Activated CD4-positive, alpha-beta T cell treated with anti-CD3 and anti-CD28 coated beads, Interleukin-2, amount 10 ng/mL, durations not matched to agents 24 days and 14 days (primary cell): ENCODE measurements at places on chromosomes 12 and 14.

DNA sequence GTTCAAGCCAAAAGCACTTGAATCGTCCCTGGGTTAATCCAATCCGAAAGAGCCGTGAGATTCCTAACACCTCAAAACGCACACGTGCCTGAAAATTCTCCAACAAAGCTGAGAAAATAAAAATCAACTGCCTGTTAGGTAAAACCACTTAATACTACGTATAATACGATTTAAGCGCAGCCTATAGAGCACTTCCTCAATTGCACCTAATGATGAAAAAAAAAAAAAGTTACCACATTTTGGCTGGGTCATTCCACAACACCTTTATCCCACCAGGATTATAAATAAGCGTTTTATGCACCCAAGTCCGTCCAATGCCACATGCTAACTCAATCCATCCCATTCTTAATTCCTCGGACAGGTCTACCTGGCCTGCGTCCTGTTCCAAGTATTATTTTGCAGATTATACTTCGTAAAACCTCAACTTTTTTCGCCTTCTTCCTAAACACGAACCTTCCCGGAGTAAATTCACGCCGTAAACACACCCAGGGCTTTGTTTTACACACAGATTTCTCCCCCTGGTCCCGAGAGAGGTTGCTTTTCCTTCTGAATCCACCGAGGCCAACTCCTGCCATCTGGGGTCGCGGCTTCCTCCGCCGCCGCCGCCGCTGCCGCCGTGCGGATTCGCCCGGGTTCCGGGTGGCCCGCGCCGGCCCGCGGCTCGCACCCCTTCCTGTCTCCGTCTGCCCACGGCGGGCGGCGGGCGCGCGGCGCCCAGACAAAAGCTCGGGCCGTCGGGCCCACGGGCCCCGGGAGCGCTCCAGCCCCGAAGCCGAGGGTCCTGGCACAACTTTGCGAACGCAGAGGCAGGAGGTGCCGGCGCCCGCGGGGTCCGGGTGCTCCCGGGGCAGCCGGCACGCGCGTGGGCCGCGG, 66.2 kb downstream of the RNF34 start:
- DNase-seq = peak; percentile 88

DNA sequence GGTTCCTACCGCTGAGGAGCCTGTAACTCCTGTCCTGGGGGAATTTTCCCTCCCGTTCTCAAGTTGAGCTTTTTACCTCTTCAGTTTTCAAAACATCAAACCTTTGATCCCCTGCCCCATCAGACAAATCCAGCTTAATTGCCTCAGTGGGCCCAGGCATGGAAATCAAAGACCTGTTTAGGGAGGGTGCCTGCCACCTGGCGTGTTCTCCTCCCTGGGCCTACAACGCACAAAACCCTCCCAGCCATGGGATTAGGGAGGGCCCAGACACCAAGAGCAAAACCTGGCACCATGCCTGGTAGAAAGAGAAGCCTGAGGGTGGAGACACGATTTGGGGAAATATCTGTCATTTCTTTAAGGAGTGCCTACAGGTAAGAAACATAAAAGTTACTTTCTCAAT, 672.9 kb downstream of the BCL11B start:
- DNase-seq = no peak

- no peak for DNase-seq
Measured at GRCh38 chr12:2145433-2145998, 92.7 kb downstream of the CACNA1C start.

DNA sequence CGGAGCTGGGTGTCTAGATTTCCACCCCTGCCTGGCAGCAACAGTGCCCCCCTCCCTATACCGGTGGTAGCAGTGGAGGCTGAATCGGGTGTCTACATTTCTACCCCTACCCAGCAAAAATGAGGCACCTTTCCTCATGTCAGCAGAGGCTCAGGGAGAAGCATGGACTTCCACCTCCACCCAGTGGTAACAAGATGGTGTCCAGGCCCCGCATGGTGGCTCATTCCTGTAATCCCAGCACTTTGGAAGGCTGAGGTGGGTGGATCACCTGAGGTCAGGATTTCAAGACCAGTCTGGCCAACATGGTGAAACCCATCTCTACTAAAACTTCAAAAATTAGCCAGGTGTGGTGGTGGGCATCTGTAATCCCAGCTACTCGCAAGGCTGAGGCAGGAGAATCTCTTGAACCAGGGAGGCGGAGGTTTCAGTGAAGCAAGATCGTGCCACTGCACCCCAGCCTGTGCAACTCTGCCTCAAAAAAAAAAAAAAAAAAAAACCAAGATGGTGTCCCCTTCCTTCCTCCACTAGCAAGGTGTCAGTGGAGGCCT, 35.5 kb upstream of the OR5AU1 start:
- no peak for DNase-seq

- DNase-seq = no peak
Measured at GRCh38 chr14:72888192-72888591, 5.7 kb downstream of the DPF3 start.

DNA sequence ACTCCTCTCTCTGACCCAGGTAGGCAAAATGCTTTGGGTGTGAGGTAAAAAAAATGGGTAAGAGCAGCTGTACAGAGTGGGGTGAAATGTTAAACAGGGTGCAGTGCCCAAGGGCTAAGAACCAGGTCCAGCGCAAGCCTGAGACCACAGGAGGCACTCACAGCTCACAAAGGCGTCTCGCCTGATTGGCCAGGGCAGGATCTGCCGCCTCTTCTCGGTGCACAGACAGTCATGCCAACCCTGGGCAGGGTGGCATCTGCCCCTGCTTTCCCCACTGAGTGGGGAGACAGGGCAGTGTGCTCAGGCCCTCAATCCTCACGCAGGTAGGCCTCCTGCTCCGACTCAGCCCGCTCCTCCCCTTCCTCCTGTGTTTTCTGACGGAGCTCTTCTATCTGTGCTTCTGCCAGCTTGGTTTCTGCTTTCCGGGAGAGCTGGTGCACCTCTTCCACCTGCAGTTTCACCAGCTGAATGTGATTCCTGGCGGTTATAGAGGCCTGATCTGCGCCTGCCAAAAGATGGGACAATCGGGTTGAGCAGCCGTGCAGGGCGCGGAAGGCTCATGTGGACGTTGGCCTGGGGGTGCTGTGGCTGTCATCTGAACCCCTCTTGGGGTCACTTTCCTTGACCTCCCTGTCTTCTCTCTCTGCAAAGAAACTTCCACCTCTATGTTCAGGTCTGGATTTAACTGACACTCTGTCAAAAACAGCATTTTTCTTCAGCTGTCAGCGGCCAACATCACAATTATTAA, 4.7 kb downstream of the B3GNT4 start:
- no peak for DNase-seq

DNA sequence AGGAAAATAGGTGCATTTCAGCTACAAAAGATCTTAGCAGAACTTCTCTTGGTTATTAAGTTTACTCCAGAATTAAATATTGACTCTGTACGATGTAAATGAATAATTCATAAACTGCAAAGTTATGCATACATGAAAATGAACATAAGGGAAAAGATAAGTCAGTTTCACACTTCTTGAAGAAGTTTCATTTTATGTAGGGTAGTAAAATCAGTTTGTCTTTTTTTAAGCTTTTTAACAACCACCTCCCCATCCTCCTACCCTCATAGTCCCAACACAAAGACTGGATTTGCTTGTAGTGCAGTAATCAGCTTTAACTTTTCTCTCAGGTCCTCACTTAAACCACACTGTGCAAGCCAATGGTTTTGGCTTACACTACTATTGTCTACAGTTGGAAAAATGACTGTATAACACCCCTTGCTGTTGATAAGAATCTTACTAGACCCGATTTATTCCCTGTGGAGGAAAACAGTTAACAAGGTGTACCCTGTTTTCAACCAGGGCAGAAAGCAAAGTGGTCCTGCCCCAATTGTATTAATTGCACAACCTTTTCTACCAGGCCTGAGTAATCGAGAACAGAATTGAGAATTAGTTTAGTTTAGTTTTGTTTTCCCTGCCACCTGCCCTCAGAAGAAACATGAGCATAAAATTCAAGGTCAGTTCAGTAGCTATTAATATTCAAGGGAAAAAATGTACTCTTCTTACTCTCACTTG, 44.1 kb downstream of the NIN start:
- no peak for DNase-seq

DNA sequence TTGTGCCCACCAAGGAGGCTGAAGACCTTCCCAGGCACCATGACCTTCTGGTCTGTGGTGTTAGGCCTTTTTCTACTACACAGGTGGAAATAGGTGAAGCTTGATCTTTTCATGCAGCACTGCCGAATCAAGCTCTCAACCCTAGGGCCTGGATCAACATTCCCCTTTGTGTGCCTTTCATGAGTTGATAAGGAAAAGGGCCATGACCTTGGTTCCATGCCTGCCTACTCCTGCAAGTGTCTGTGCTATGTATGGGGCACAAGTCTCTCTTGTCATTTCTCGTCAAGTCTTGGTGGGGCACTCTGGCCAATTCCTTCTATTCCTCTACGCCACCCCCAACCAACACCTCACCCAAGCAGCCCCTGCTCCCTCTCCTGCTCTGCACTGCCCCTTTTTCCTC, 154.5 kb downstream of the SLC8A3 start:
- no peak for DNase-seq

- no peak for DNase-seq
Measured at GRCh38 chr12:50083301-50083700, 1.8 kb upstream of the SMARCD1 start.

- DNase-seq = no peak
Measured at GRCh38 chr12:6887460-6887859, 14.4 kb upstream of the SPSB2 start.

DNA sequence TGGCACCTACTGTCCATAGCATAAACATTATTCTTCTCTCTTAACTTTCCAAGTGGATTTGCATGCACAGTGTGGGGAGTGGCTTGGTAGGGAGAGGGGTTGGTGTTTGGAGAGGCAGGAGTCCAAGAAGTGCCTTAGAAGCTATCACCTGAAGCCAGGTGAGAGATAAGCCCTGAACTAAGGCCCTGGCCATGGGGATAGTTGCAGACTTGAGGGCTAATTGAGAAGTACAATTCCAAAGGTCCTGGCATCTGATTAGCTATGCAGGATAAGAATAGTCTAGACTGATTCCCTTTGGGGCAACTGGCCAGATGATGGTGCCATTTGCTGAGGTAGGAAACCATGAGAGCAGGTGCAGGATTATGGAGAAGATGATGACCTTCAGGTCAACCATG, 2.0 kb upstream of the PCK2 start:
- no peak for DNase-seq

DNA sequence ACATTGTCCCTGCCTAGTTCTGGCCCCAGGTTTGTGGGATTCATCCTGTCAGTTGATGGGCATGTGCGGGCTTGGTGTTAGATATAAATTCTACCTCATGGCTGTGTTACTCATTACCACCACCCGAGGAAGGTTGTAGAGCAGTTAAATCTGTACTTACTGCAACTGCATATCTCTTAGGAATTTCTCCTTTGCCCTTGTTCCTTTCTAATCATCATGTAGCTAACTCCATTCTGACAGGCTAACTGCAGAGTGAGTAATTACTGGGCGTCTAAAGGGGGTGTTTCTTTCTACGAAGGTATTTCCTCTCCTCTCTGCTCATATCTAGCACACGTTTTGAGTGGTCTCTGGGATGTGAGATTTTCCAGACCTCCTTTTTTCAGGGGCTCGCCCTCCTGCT, 1076.7 kb downstream of the TMTC2 start:
- no peak for DNase-seq

DNA sequence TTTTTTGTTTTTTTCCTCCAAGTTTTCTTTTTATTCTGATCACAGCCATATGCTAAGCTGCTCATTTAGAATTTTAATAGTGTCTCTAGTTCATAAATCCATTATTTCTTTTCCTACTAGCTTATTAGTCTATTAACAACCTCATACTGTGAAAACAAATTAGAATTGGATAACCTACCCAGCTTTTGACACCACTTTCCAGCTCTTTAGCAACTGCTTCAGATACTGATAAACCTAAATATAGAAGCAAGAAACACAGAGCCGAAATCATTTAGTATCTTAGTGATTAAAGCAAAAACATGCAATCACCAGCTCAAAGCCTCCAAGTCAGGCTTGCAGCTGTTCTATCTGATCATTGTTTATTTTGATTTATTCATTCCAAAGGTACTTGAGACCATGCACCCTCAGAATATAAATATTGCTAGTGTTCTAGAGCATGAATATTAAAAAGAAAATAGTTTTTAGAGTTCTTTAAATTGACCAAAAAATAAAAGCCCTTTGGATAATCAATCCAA, 121.5 kb downstream of the STXBP6 start:
- no peak for DNase-seq

DNA sequence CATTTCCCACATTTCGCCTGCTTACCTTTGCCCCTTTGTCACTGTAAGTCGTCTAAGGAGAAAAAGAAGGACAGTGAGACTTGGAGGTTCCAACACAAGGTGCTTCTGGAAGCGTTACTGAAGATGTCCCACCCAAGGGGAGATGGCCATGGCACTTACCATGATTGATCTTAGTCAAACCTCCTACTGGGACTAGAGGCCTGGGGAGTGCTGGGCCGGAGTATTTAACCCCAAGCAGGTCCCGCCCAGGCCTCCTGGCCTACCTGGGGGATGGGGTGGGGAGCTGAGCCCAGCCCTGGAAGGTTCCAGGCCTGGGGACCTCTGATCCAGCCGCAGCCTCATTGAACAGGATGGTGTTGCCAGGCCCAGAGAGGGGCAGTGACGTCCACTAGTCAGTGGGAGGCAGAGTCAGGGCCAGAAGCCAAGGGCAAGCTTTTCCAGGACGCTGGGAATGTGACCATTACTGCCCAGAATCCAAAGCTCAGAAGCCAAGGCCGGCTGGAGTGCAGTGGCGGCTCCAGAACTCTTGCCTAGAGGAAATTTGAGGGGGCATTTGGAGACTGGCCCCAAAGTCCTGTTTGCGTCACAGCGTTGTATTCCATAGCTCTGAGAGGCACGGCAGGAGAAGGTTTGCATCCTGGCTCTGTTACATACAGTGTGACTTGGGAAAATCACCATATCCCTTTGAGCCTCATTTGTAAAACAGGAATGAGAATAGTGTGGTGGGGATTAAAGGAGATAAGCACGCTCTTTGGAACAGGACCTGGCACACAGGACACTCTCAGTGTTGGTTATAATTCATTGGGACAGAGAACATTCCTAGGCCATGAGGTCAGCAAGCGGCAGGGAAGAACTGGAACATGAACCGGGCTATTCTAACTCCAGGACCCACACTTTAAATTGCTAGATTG, at the start of gene HPD:
HPD (minus strand) TSS at position 198 of the 911 bp plus-strand sequence; CDS start at position 162, 36 bp downstream.
- DNase-seq = no peak
